ENCODE measurements at places on chromosomes 11 and 22.

DNA sequence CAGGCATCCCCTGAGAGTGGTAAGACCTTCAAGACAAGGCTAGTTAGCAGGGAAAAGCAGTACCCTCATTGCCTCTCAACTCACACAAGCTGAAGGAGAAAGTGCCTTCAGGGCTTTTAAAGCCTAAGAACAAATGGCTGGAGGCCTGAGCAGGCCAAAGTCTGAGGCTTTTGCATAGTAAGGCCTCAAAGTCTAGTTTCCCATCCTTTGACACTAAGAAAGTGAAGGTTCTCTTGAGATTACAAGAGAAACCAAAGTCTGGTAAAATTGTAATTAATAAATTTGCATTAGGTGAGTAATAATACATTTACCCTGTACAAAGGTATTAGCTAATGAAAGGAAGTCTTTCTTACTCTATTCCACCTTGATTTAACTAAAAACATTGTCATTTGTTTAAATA lies 47.0 kb upstream of the CCDC89 start:
- DNase-seq: no peak

DNA sequence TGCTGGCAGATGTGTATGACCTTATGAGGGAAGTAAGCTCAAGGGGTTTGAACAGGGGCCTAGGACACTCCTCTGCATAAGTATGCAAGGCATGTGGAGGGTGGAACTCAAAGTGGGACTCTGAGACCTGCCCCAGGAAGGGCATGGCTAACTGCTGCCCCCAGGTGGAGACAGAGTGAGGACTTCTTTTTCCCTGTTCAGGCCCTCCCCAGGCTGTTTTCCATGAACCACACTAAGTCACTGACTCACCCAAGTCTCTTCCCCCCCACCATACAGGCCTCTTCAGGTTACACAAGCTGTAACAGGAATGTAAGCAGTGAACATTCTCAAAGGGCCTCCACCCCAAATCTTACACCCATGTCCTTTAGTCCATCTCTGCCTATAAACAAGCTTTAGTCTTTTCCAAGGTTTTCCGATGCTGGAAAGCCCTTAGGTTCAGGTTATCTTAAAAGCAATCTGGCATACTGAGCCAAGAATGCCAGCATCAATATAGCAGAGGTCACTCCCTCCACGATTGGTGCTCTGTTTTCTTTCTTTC lies 13.1 kb downstream of the EEF1G start:
- DNase-seq: peak; percentile 70

DNA sequence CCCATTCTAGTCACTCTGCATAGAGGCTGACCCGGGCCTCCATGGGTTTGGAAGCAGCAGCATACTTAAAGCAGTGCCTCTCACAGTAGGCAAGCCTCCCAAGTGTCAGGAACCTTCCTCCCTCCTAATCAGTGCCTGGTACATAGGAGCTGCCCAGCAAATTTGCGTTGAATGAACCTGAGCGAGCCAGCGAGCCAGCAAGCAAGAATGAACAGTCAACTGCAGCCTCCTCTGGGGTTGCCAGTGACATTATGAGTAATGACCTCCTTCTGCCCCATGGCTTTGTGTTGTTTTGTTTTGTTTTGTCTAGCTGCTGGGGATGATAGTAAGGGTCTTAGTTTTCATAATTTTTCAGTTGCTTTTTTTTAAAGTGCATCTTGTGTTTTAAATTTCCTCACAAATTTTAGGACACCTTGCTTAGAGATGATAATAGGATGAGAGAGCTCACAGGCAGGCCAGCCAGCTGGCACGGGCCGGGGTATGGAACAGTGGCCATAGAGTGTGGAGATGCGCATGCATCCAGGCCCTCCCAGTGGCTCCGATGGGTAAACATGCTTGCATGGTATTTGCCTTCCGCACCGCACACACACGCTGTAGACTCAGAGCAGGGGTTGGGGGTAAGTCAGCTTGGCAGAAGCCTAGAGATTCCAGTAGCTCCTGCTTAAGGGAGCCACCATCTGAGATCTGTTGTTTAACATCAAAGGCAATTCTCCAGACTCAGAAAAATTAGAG lies 36.1 kb downstream of the TTC12 start:
- DNase-seq: no peak

- no peak for DNase-seq
These were observed 881.2 kb downstream of the OPCML start for GRCh38 chr11:132650969-132651720.

GRCh38 chr22:25404556-25404927 lies 159.9 kb upstream of the GRK3 start:
- DNase-seq: no peak

DNA sequence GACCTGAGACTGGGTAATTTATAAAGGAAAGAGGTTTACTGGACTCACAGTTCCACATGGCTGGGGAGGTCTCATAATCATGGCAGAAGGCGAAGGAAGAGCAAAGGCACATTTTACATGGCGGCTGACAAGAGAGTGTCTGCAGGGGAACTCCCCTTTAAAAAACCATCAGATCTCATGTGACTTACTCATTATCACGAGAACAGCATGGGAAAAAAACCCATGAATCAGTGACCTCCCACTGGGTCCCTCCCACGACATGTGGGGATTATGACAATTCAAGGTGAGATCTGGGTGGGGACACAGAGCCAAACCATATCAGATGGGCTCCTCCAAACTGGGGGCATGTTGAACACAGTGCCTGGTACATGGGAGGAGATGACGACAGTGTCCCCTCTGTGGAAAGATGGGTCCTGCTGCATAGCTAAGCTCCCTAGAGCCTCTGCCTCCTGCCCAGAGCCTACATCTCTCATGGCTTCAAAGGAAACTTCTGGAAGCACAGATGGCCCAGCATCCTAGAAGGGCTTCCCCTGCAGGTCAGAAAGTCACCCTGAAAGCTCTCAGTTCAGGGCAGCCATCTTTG lies 46.1 kb downstream of the MYEOV start:
- no peak for DNase-seq

DNA sequence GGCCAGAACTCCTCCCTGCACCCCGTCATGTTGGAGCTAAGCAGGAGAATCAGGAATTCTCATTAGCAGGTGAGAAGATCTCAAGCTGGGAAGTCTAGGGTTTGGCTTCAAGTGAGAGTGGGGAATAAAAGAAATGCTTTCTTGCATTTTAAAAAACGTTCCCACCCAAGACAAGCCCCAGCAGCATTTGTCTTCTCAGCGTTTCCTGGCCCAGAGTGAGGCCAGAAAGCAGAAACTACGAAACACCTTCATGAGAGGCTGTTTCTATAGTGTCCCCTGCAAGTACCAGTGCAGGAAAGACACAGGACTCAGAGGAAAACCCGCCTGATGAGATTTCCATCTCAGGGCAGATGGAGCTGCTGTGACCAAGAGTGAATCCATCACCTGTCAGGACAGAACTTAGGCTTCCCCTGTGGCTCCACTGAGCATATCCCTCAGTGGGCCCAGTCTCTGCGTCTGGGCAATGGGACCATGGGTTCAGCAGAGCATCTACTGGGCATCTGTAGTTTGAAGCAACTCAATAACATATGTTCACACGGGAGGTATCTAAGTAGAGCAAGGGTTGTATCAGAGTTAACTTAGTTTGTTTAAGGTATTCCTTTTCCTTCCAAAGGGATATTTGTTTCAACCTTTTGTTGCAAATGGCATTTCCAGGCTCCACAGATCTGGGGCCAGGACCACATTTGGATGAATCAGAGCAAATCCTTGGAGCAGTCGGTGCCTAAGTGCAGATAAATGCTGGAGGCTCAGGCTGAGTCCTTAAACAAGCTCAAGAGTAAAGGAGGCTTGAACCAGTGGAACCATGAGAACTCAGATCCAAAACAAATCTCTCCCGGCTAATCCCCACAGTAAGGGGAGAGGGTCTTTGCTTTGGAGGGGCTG lies 548.3 kb downstream of the MIAT start:
- no peak for DNase-seq

GRCh38 chr11:74615311-74615710 lies 22.9 kb downstream of the POLD3 start:
- no peak for DNase-seq

GRCh38 chr11:18361154-18361553 lies 33.2 kb upstream of the LDHA start:
- DNase-seq: no peak

DNA sequence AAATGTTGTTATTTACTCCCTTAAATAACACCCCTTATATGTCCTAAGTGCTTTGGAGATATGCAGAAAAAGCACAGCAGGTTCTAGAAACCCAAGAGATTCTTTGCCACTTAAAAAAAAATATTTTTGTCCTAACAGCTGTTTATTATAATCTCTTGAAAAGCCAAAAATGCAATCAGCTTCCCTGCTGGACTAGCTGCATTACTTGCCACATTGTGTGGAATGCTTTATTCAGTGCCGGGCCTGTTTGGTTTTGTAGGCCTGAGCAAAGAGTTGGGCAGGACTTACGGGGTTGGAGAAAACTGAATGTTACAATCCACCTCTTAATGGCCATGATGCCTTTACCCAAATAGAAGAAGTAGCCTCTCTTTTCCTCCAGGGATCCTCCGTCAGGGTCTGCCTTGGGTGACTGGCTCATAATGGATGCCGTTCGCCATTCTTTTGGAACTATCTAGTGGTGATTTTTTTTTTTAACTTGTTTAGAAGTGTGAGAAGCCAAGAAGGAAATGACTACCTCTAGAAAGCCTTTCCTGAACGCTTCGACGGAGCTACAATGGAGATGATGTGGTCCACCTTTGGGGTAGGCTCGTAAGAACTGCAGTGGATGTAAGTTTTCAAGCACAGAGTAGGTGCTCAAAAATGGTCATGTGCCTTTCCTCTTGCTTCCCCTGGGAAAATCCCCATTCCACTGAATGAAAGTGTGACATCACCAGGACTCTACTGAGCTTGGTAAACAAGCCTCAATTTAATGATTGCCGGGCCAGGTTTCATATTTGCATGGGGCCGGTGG lies 241.3 kb upstream of the NCAM1 start:
- no peak for DNase-seq

GRCh38 chr22:30890686-30891442 lies 77.7 kb downstream of the MORC2 start:
- peak; percentile 30 for DNase-seq

GRCh38 chr22:49132009-49132408 lies 695.7 kb downstream of the BRD1 start:
- DNase-seq: no peak

- peak; percentile 67 for DNase-seq
These were observed 9.1 kb downstream of the SELENOO start for GRCh38 chr22:50209893-50210292.

- no peak for DNase-seq
These were observed 4.0 kb downstream of the MYO18B start for GRCh38 chr22:25746012-25746373.

DNA sequence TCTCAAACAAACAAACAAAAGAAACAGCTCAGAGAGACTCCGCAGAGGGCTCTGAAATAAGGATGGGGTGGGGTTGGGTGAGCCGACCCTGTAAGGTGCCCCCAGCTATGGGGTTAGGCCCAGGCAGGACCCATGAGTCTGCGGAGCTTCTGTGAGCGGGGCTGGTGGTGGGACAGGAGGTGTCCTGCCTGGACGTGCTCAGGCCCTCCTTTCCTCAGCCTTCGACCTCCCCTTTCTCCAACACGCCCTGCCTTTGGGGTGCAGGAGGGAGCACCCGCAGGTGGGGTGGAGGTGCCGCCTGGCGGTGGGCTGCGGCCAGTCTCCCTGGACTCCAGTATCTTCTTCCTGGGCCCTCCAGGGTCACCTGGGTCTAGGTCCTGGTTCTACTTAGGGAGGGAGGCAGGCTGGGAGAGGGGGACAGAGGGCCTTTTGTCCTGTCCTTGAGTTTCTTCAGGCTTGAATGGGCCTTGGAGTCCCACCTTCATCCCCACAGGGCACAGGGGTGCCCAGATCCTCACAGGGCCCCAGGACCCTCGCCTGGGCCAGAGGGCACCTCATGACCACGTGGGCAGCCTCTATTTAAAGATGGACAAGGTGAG lies 12.3 kb downstream of the PRR33 start:
- DNase-seq: no peak

Measured in stimulated activated CD4-positive, alpha-beta T cell treated with anti-CD3 and anti-CD28 coated beads, Interleukin-1b, Interleukin-23, amount 100 ng/mL, for 48 hours (primary cell).